ENCODE measurements at places on chromosomes 7 and 10.
A peak's percentile ranks its signal among the peaks of the same experiment; 100 is the strongest.

GRCh38 chr7:80312139-80312661 is 177.6 kb downstream of the GNAI1 start:
- DNase-seq: peak; percentile 94

- DNase-seq: peak; percentile 37
These were observed 108.1 kb downstream of the GNAT3 start for GRCh38 chr7:80403686-80404241.

DNA sequence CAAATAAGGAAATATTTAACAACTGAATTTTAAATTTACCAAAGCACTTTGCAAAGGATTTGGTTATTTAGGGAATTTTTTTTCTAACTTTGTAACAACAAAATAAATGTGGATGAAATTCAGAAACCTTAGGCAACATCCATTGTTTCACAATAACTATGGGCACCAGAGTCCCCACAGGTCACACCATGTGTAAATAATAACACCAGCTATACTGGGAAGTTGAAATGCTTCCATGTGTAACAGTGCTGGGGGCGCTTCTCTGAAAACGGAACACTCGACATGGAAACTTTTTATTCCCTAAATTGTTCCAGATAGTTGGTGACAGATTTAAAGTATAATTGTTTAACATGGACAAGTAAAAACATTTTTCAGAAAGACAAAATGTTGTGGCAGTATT is 818.6 kb downstream of the TNS3 start:
- no peak for DNase-seq

- no peak for DNase-seq
These were observed 14.0 kb downstream of the MET start for GRCh38 chr7:116686033-116686432.

DNA sequence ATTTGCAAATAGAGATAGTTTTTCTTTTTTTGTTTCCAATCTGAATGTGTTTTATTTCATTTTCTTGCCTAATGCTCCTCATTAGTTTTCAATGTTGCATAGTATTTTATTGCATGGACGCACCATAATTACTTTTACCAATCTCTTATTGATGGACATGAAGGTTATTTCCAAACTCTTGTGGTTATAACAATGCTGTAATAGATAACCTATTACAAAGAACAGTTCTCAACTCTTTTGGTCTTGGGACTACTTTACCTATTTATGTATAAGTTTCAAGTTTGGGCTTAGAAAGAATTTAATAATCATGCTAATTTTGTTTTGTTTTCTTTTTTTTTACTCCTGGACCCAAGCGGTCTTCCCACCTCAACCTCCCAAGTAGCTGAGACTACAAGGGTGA is 7.0 kb downstream of the SHLD2 start:
- DNase-seq: no peak

GRCh38 chr10:104613406-104613805 is 27.7 kb upstream of the SORCS3 start:
- DNase-seq: no peak

GRCh38 chr7:1669954-1670893 is at the start of gene ELFN1:
Gene ELFN1 (plus strand): TSS chr7:1670277. CDS start chr7:1744597, 74,320 bp downstream.
- DNase-seq: peak; percentile 36

DNA sequence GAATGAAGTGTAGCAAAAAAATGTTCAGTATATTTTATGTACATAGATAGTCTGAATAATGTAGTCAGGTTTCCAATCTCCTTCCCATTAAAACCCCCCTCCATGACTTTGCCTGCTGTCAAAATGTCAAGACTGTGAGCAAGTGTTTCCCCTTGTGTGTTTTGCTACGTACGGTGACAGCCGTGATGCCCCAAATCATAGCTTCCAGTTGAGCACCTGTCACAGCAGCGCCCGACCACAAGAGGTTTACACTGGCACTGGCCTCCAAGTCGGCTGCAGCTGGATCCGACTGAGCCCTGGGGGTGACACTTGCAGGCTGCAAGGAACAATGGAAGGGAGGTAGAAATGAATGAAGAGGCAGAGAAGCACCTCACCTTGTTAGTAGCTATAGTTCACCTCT is 62.3 kb downstream of the LAMB4 start:
- DNase-seq: no peak

- no peak for DNase-seq
These were observed 18.8 kb upstream of the ARHGAP22 start for GRCh38 chr10:48623607-48624132.

DNA sequence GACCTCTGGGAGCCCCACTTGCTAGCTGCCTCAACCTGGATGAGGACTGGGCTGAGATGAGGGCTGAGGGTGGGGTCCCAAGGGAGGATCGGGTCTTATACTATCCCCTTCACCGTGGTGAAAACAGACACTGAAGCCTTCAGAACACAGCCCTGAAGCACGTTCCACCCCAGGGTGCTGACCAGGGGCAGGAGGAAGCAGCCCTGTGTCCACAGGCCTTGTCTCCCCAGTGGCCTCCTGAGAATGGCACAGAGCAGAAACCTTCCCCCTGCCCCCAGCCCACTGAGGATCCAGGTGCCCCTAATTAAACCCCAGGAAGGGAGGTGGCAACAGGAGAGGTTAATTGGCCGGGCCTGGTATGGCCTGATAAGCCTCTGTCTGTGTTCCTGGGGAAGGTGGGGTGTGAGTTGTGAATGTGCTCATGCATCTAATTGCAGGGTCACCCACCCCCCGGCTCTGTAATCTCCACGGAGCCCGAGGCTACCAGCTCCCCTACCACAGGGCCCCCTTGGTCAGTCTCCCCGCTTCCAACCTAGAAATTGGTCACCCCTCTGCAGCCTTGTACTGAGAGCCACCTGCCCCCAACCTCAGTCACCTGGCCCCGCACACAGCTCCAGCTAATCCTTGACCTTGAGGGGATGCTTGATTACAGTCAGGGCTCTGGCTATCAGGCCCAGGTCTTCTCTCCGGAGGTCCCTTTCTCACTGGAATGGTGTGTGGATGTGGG is 159.0 kb upstream of the UNC5B start:
- DNase-seq: no peak

GRCh38 chr10:36675458-36675880 is 449.9 kb upstream of the ANKRD30A start:
- DNase-seq: peak; percentile 90

DNA sequence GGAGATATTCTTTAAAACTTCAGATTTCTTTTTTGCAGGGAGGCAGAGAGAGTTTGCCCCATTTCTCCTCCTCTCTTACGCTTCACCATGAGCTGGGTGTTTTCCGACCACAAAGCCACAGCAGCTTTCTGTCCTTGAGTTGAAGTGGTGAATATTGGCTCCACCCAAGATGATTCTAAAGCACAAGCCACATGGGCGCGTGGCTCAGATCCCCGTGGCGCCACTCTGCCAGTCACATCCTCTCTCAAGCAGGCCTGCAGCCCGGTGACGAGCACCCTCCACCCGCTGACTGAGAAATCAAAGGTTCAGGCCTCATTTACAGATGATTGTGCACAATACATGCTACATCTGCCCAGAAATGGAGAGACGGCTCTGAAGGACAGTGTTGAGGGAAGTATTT is 27.6 kb upstream of the RNF32 start:
- no peak for DNase-seq

- DNase-seq: no peak
These were observed 230.5 kb upstream of the INHBA start for GRCh38 chr7:41933427-41933826.

- no peak for DNase-seq
These were observed 79.8 kb downstream of the CHN2 start for GRCh38 chr7:29274146-29275017.

- peak; percentile 3 for DNase-seq
These were observed 81.0 kb downstream of the CFAP58 start for GRCh38 chr10:104434601-104435000.

- DNase-seq: no peak
These were observed 44.6 kb downstream of the RASGEF1A start for GRCh38 chr10:43222210-43222720.

DNA sequence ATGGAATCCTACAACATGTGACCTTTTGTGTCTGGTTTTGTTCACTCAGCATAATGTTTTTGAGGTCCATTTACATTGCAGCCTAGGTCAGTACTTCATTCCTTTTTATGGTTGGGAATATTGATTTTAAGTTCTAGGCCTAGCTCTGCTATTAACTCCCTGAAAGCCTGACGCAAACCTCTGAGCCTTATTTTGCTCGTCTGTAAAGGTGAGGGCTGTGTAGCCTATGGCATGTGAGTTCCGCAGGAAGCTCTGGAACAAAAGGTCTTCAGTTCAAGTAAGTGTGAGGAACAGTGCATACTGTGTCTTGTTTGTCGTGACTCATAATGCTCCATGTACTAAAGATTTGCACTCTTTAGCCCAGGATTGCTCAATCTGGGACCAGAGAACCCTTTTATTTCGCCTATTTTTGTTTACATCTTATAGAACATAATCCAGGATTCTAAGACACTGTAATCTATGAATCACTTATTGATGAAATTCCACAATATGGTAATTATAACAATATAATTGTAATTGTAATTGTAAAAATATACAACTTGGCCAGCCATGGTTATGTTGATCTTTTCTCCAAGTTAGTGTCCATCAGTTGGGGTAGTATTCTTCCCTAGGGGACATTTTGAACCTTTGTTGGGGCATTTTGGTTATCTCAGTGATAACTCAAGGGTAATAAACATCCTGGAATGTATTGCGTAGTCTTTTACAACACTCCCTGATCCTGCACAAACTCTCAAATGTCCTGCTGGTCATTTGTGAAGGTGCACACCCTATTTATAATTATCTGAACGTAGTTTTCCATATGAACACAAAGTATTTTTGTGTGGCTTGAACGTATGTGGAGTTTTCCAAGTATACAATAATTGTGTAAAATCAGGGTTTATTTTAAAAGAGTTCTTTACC is 184.7 kb downstream of the VTI1A start:
- DNase-seq: no peak

DNA sequence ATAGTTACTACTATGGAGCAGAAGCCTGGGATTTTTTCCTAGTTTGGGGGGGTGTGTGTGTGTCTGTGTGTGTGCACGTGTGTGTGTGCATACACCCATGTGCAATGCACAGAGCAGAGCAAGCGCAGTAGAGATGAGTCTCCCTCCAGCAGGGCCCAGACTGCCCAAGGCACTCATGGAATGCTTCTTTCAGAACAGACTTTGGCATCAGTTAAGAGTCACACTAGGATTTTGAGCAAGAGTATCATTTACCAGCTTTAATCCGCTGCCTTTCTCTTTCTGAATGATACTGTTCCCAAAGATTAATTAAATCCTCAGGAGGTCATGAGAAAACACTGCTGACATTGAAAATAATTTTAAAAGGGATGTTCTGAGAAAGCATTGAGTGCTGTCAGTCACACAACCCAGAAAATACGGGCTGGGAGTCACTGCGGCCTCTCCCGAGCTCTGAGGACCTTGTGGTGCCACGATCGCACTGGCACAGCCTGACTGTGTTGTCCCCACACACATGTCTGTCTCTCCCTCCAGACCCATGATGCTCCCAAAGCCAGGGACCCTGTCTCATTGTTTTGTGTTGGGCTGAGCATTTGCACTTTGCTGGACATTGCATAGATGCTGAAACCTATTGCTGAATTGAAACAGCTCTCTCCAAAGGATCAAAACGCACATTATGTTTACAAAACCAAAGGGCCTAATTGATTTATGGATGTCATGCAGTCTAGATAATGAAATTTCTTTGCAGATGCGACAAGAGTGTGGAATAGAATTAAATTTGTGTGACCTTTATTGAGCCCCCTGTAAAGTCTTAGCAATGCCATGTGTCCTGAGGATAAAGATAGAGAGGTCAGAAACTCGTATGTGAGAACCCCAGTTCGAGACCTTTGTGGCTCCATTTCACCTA is 54.7 kb upstream of the FIGNL1 start:
- DNase-seq: no peak

DNA sequence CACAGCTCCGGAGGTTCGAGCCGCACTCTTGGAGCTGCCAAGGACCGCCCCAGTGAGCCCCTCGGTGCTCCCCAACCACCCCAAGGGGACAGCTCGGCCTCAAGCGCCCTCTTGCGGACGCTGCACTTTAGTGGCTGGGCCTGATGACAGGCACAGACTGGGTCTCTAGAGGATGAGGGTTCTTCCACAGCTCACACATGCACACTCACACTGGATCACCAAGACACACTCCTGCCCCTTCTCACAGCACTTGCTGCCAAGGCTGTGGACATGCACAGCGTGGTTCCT is 2.1 kb downstream of the RET start:
- DNase-seq: no peak

- DNase-seq: no peak
These were observed 33.2 kb downstream of the DLG5 start for GRCh38 chr10:77893386-77893785.

DNA sequence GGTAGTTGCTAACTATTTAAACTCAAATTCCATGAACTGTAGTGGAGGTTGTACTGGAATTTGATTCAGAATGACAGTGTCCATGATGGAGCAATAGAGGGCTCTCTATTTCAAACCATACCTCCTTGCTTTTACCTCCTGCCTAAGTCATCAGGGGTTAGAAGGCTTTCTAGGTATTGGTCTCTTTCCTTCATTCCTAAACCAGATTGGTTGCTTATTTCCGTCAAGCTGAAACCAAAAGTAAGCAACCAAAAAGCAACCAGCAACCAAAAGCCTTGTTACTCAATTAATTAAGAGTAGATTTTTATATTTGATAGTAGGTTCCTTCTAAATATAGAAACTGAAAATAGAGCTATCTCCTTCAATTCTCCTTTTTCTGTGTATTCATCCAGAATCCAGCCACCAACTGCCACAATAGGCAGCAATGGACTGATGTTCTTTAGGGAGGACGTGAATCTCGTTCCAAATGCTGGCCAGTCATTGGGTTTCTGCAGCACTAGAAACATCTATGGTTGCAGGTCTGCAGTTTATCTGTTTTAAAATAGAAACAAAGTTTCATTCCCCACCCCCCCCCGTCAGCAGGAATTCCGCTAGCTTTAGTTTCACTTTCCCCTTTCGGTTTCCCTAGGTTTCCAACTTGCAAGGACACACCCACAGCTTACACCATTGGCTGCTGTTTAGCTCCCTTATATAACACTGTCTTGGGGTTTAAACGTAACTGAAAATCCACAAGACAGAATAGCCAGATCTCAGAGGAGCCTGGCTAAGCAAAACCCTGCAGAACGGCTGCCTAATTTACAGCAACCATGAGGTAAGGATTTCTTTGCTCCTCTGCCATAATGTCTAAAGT is at the start of gene IFIT1:
Gene IFIT1 (plus strand): TSS at position 717 of the 850 bp plus-strand sequence. CDS start 90 bp downstream, at position 807.
- peak; percentile 95 for DNase-seq

- DNase-seq: no peak
These were observed 300.9 kb upstream of the C7orf33 start for GRCh38 chr7:148289630-148290029.

DNA sequence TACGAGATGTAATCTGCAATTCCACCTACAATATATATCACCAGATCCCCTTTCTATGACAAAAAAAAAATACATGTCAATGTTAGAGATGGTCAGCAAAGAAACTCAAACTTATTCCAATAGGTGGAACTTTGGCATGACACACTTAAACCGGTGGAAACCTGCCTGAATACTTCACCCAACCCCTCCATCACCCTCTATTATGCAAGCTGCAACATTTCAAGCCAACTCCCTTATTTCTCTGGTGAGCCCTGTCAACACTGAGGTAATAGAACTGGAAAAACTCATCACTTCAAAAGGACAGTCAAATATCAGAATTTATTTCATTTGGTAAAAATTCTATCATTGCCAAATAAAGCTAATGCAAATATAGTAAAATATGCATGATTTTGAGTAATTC is 3.6 kb downstream of the ZNF438 start:
- no peak for DNase-seq

- DNase-seq: no peak
These were observed 306.0 kb downstream of the TFEC start for GRCh38 chr7:115724400-115725056.

Measured in IMR-90 (cell line).